ENCODE measurements at places on chromosomes 3 and 15.

GRCh38 chr15:99435113-99435695 lies 130.6 kb upstream of the MEF2A start:
- DNase-seq: no peak

DNA sequence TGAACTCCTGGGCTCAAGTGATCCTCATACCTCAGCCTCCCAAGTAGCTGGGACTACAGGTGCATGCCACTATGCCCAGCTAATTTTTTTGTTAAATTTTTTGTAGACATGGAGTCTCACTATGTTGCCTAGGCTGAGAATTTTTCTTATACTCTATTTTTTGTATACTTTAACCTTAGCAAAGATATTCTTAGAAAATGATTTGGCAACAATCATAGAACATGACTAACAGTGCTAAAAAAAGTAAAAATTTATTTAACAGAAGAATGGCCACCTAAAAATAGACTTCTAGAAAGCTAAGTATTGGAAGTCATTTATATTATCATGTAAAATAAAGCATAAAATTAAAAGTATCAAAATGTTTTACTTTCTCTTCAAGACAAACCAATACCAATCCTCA lies 322.3 kb downstream of the PLCL2 start:
- DNase-seq: no peak

- DNase-seq: no peak
Observed at GRCh38 chr15:53202876-53203275, 412.7 kb upstream of the ONECUT1 start.

DNA sequence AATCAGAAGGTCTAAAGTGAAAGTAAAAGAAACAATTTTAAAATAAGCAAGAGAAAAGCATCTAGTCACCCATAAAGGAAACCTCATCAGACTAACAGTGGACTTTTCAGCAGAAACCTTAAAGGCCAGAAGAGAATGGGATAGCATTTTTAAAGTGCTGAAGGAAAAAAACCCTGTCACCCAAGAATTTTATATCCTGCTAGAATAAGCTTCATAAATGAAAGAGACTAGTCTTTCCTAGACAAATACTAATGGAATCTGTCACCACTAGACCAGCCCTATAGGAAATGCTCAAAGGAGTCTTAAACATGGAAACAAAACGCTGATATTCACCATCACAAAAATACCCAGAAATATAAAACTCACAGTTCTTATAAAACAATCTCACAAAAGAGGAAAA lies 46.9 kb downstream of the TAMM41 start:
- no peak for DNase-seq

DNA sequence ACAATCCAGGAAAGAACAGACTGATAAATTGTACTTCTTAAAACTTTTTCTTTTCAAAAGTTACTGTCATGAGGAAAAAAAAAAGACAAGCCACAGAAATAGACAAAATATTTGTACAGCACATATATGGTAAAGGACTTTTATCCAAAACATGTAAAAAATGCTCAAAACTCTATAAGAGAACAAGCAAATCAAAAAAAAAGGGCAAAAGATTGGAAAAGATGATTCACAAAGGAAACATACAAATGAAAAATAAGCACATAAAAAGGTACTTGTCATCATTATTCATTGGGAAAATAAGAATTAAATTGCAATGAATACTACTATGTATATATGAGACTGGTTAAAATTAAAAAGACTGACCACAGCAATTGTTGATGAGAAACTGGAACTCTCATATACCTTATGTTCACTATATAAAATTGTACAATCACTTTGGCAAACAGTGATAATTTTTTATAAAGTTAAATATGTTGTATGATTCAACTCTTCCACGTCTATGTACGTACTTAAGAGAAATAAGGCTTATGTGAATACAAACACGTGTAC lies 39.7 kb downstream of the DIPK2A start:
- DNase-seq: no peak
